ENCODE measurements at places on chromosomes 7 and 10. TPM values are rescaled to one million over a fixed set of nuclear protein-coding genes. Genes with fewer than 3 reads are reported as not detected.

MOGAT3 gene
- not detected for polyA plus RNA-seq

TEX36 gene
- polyA plus RNA-seq = not detected

CDK14 gene
- 34.5 TPM for polyA plus RNA-seq

LRMDA gene
- polyA plus RNA-seq = 19.1 TPM

- DNase-seq = no peak
Observed at GRCh38 chr10:7234109-7234508, 176.7 kb downstream of the SFMBT2 start.

DNA sequence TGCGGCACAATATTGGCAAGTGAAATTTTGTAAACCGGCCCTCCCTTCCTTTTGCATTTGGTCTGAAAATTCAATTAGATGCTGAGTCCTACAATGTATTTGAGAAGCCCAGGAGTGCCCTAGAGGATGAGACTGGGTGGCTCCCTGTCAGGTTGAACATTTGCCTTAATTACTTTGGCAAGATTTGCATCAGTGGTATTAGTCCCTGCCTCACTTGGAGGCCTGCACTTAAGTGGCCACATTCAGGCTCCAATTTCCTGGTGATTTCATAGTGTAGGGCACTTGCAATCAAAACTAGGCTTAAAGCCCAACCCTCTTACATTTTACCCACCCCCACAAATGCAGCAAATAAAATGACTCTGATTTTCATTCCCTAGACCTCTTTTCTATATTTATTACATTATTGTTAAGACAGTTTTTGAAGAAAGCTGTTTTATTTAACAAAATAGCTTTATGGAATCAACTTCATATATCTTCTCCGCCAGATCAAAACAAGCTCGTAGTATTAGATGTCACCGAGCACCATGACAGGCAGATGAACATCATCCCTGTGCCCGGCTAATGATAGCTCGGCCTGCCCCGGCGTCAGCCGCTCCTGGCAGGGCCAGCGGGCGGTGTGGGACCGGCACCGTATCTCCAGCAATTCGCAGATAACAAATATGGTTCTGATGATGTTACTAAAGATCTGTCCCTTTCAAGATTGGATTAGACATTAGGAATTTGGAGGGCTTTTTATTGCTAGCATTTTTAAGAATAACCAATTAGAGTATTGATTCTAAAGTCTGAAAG, 73.6 kb downstream of the EGFR start:
- DNase-seq = no peak

DNA sequence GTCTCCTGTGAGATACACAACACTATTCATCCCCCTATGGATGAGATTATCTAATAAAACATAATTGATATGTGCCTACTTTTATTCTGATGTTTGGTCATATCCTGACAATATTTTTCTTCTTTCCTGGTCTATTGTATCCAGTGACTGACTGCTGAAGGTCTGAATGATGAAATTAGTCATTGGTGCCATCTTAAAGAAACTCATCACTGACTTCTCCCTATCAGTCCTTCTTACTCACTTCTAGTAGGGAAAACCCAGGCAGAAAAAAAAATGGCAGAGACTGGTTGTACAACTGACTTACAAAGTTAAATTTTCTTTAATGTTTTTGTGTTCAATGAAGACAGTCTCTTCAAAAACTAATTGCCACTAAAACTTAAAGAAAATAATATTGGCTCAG, 377.4 kb downstream of the HTR7 start:
- DNase-seq = no peak

DNA sequence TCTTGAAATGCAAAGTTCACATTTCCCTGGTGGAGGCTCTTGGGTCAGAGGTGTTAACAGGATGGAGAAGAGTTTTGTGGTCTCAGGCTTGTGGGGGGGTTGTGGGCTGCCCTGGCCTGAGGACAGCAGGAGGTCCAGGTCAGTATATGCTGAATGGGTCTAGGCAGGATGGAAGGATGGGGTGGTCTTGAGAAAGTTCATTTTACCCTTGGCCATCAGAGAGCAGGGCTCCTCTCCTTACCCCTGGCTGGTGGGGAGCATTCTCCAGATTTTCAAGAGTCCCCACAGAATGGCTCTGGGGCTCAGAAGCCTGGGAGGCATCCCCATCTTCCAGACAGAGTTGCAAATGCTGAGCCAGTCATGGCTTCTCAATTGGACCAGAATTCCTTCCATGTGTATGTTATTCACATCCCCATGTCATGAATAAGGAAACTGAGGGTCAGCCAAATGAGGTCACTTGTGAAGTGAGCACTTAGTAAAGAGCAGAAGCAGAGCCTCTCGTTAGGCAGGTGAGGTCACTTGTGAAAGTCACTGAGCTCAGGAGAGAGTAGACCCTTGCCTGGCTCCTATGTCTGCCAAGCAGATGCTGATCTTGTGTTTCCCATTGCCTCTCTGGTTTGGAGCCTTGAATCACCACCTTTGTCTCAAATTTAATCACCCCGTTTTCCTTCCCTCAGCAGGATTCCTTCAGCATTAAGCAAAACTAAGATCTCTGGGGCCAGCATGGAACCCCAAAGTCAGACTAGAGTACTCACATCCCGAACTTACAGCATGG, 33.0 kb downstream of the MBL2 start:
- DNase-seq = no peak
